Right lung (tissue), 10 donors: ENCODE measurements at places on chromosomes 11 and 22.
A peak's percentile ranks its signal among the peaks of the same experiment; 100 is the strongest.

DNA sequence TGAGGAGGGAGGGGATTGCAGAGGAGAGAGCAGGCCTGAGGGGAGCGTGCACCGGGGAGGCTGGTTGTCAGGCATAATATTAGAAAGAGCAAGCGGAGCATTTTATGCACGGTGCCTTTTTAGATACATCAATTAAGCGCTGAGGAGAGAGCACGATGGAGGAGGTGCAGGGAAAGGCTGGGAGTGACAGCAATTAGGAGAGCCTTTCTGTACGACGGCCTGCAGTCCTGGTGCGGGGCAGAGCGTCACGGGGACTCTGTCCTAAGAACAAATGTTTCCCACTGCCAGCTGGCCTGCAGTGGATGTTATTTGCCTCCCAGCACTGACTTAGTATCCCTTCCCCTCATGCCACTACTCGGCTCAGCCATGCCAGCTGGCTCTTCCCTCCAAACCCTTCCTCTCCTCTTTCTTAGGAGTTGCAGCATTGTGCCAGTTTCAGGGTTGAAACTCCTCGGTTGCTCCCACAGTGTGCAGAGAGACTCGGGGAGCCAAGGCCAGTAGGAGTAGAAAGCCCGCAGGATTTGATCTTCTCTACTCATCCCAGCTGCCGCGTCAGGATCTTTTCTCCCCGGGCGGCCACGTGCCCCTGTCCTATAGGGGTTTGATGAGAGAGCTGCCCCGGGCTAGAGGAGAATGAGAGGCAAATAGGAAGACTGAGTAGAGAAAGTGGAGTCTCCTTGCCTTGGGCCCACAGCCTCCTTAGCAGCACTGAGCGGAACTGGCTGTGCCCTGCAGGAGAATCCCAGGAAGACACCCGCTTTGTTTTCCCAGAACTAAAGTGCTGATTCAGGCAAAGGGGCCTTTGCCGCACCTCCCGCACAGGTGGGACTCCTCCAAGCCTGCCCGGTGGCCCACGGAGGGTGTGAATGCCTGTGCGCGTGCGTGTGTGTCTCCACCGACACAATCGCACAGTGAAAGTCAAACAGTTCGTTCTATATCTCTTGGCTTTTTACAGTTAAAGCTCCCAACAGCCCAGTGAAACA is 875.3 kb downstream of the NTM start:
- DNase-seq: no peak

DNA sequence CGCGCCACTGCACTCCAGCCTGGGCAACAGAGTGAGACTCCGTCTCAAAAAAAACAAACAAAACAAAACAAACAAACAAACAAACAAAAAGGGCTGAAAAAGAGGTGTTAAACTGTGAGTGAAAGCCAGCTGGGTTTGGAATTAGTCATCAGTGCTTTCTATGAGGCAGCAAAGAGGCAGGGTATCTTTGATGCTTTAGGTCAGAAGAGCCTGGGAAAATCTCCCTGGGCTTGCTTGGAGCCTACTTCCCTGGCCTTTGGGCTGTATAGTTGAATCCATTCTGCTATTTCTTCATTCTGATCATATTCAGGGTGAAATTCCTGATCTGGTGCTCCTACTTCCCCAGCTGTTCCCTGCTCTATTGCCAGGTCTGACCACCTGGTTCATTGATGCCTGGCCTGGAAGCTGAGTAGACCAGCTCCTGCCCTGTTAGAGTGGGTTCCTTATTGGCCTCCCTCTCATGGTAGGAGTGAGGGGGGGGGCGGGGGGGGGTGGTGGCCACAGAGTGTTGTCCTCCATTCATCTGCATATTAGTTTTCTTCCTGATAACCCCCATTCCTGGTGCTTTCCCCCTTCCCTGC is 65.6 kb downstream of the INSC start:
- no peak for DNase-seq

GRCh38 chr11:105929084-105929955 is 92.7 kb downstream of the MSANTD4 start:
- DNase-seq: no peak

GRCh38 chr11:106172386-106172991 is 95.0 kb downstream of the AASDHPPT start:
- DNase-seq: no peak

DNA sequence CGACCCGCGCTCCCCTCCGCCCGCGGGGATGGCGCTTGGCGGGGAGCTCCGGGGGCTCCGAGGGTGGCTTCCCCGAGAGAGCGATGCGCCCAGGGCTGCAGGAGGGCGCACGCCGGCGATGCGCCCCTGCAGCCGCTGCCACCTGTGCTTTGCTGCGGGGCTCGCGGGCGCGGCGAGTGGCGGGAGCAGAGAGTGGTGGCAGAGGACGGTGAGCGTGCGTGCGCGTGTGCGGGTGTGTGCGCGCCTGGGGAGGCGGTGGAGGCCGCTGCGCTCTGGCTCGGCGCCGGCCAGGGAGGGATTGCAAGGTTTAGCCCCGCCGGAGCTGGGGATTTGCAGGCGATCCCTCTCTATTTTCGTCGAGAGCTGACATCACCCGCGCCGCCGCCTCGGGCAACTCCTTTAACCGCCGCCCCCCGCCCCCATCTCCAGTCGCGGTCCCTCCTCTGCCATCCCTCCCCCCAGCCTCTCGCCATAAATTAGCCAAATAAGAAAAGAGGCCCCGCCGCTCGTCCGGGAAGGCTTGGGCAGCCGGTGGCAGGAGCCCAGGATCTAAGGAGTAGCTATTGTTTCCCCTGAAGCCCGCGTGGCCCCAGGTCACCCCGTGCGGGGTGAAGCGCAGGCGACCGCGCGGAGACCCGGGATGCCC is at the start of gene SLC1A2:
TSS of gene SLC1A2 (minus strand) at position 375 of the 646 bp plus-strand sequence. CDS start 592 bp downstream, outside the sequence.
- no peak for DNase-seq

DNA sequence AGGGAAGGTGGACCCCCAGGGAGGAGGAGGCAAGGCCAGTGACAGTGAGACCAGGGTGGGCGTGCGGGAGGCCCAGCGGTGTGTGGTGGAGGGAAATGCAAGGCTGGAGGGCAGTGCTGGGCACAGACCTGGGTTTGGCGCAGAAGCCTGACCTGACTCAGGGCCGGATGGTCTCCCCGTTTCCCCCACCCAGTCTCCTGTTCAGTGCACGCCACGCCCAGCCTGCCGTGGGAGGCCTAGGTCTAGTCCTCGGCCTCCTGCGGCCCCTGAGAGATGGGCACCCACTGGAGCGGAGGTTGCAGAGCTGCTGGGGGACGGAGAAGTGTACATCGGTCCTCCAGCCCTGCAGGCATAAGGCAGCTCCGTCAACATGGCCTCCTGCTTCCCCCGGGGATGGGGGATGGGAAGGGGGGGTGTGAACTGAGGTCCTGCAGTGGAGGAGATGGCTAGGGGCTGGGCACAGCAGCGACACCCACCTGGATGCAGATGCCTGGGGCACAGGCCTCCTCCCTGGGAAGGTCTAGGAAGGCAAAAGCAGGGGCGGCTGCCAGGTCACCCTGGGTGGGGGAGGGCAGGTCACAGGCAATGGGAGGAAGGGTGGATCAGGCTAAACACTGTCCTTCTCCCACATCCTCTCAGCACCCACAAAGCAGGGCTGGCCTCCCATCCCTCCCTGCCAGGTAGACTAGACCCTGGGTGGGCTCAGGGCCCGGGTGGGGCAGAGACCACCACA is 15.9 kb downstream of the IL17REL start:
- DNase-seq: no peak

DNA sequence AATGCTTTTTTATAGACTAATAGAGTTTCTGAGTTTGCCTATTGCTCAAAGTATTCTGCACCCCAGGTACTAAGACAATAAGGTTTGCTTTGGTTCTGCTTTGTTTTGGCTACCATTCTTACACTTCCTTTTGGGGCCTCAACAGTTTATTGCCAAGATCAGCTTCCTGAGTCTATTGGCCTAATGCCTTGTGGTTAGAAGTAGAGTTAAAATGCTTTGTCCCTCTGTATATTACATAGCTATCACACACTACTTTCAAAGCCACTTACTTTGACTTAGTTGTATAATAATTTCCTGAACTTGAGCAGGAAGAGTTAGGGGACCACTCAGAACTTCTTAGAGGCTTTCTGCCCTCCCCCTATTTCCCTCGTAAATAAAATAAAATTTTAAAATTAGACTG is 96.5 kb downstream of the DLG2 start:
- DNase-seq: no peak

DNA sequence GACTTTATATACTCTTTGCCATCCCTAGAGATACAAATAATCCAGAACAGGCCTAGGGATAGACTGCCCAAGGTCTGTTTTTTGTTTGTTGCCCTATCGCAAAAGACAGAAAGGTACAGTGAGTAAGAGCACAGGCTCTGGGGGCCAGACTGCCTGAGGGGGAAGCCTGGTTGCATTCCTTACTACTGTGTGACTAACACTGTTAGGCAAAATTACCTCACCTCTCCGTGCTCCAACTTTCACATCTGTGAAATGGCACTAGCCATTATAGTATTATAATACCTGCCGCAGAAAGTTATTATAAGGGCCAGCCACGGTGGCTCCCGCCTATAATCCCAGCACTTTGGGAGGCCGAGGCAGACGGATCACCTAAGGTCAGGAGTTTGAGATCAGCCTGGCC is 14.5 kb downstream of the SLC35F2 start:
- DNase-seq: no peak

DNA sequence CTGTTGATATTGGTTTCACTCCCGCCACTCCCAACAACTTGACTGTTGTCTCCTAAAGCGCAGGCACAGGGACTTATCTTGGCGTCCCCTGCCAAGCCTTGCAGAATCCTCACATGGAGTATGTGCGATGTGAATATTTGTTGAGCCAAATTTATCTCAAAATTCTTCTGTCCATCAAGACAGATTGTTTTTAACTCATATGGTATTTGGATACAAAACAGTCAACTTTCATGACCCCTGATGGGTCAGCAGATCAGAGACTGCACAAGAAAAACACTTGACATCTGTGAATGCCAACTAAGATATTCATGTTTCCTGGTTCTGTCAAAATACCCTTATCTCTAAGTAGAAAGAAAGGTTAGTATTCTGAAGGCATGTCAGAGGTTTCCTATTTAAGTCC is 221.7 kb upstream of the BLID start:
- no peak for DNase-seq

- DNase-seq: no peak
Measured at GRCh38 chr11:96779030-96779429, 389.2 kb downstream of the JRKL start.

- DNase-seq: peak; percentile 9
Measured at GRCh38 chr11:62245271-62245753, 3.3 kb downstream of the SCGB1D2 start.

- DNase-seq: no peak
Measured at GRCh38 chr11:9208726-9209501, 56.2 kb downstream of the DENND5A start.

- no peak for DNase-seq
Measured at GRCh38 chr22:38657045-38657909, 839 bp downstream of the CBY1 start.

- DNase-seq: no peak
Measured at GRCh38 chr11:69055598-69056516, 7.1 kb downstream of the TPCN2 start.

DNA sequence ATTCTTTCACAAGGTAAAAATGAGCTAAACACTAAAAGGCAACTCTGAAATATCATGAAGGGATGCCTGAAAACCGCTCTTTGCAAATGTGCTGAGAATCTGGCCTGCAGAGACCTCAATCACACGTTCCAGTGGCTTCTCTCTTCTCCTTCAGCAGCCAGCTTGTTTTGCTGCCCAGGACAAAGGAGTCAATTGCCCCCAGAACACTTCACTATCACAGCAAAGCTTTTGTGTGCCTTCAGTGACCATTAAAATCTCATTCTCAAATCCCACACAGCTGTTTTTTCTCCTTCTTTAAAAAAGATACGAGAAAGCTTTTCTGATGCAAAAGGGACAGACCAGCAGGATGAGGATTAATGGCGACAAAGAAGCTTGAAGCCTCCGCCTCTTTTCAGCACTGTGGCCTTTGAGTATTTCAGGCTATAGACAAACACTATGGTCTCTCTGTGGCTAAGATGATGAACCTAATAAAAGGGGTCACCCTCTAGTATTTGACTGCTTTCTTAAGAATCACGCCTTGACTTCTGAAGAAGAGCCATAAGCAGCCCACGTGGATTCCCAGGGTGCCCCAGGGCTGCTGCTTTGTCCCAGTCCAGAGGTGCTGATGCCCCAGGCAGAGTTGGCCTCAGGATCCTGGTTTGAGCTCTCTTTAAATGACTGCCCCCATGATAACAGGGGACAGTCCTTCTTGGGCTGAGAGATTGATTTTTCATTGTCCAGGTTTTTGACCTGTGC is 33.4 kb upstream of the NRIP3 start:
- DNase-seq: no peak

- DNase-seq: no peak
Measured at GRCh38 chr11:80186692-80187091, 745.9 kb upstream of the TENM4 start.

DNA sequence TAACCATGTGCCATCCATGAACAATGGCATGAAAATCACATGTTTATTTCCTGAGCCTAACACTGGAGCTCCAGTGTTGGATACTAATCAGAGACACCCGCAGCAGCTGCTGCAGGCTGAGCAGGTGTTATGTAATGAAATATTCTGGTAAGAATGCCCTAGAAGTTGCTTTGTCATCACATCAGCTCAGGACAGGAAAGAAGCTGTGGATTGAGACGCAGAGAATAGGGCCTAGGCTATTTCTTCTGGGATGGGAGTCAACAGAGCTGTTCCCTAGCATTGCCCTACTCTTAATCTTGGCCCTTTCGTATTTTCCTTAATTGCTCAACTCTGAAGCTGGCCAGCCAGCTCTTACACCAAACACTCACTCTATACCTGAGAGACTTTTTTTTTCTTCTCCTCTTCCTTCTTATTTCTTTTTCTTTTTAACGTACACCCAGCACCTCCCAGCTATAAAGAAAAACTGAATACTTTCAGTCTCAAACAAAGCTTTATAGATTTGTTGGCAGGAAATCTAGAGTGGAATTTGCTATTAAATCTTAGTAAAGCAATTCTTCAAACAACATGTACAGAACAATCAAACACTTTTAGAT is 31.9 kb downstream of the RASSF10 start:
- no peak for DNase-seq

DNA sequence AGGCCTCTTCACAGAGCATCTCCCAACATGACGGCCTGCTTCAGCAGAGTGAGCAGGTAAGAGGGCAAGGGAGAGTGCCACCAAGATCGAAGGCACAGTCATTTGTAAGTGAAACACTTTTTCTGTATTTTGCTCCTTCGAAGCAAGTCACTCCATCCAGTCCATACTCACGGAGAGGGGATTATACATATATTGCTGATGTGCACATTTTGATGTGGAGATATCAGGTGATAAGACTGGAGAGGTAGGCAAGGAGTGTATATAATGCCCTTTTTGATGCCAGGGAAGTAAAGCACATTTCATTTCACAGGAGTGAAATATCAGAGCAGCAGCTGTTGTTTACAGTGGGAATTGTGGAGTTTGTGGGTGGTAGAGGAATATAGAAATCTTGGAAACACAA is 11.2 kb downstream of the PTS start:
- DNase-seq: no peak

- no peak for DNase-seq
Measured at GRCh38 chr11:83312430-83312829, 26.3 kb upstream of the CCDC90B start.

DNA sequence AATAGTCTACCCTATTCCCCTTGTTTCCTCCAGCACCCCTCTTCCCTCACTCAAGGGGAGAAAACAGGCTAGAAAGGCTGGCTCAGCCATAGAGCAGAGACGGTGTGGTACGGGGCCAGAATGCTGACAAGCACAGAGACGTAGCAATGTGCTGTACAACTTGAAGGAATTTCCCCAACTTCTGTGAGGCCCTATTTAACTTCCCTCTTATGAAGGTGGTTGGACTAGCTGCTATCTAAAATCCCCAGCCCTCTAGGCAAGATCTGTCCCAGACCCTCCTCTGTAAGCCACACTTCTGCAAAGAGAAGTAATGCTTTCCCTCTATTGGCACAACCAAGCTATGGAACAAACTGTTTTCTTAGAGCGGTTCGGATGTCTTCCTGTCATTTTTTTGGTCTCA is 37.8 kb downstream of the PLEKHA7 start:
- no peak for DNase-seq

- no peak for DNase-seq
Measured at GRCh38 chr11:129721685-129722084, 94.0 kb upstream of the TMEM45B start.
